ENCODE measurements at places on chromosomes 11 and 22.
A peak's percentile ranks its signal among the peaks of the same experiment; 100 is the strongest.

GRCh38 chr11:69205743-69206612 is 50.2 kb downstream of the SMIM38 start:
- DNase-seq = no peak

DNA sequence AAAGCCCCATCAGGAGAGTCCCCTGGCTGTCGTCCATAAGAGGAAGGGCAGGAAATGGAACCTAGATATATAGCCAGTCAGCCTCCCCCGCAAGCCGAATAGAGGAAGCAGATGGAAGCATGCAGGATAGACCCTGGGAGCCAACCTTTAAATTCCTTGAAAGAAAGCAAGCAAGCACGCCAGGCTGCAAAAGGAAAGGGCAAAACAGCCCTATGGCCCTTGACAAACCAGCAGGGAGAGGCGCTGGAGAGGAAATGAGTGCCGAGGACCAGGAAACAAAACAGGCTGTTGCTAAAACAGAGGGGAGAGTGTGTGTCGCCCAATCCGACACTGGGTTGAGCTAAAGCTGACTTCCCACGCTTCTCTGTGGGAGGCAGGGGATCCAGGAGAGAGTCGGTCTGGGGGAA is 203.5 kb upstream of the MTNR1B start:
- DNase-seq = peak; percentile 40

- no peak for DNase-seq
Measured at GRCh38 chr11:112665291-112665690, 295.9 kb upstream of the NCAM1 start.

GRCh38 chr11:79919350-79919749 is 478.5 kb upstream of the TENM4 start:
- DNase-seq = no peak

GRCh38 chr11:99370549-99371216 is 349.9 kb downstream of the CNTN5 start:
- DNase-seq = peak; percentile 3

DNA sequence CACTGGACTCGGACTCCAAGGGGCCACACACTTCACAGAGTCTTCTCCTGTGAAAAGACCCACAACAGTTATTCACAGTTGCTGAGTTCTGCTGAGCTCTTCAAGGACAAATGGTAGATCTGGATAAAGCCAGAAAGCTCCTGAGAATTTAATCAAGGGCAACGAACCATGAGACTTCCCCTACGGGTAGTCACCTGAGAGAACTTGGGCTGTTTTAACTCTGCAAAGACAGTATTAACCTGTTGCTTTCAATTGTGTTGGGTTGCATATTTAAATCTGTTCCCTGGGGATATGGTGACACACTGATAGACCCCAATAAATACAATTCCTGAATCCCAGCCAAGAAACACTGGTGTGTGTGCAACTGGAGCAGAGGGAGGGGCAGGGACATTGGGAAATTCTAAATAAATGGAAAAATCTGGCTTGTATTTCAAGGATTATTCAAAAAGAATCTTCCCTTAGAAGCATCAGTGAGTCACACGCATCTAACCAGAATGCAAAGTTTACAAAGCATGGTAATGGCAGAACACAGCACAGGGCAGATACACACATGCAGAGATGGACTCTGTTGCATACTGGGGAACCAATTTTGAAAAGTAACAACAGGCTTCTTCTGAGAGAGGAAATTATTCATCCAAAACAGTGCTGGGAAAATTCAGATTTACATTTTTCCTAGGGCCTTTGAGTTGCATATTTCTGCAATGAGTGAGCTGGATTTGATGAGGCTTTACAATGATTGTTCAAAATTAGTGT is 4.0 kb downstream of the KCNJ1 start:
- peak; percentile 66 for DNase-seq

GRCh38 chr11:61507962-61508861 is at the start of gene LRRC10B:
TSS of gene LRRC10B (plus strand) at chr11:61508749. CDS start at chr11:61508999, 250 bp downstream.
- peak; percentile 29 for DNase-seq

DNA sequence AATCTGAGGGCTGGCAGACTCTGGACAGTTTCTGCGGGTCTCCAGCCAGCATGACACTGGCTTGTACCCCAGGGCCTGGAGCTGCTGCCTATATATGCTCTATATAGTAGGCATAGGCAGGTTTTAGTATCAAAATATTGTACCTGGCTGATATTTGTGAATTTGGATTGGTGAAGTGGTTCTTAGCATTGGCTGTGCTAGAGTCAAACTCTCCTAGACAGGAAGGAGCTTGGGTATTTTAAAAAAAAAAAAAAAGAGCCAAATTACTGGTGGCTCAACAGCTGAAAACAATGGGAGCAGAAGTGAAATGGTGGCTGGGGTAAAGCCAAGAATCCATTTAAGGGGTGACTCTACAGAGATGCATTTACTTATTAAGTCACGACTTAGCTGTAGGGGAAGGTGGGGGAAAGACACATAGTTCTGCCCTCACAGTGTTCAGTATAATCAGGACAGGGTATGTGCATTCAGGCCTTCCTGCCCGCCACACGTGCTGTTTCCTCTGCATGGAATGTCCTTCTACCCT is 11.0 kb upstream of the MTFP1 start:
- DNase-seq = no peak

- no peak for DNase-seq
Measured at GRCh38 chr22:43136801-43137200, 6.4 kb downstream of the MCAT start.

GRCh38 chr22:43476341-43476740 is 64.5 kb downstream of the MPPED1 start:
- no peak for DNase-seq

- no peak for DNase-seq
Measured at GRCh38 chr11:68932358-68932757, 28.7 kb downstream of the IGHMBP2 start.

- peak; percentile 23 for DNase-seq
Measured at GRCh38 chr11:95829580-95830259, 39.4 kb downstream of the CEP57 start.

DNA sequence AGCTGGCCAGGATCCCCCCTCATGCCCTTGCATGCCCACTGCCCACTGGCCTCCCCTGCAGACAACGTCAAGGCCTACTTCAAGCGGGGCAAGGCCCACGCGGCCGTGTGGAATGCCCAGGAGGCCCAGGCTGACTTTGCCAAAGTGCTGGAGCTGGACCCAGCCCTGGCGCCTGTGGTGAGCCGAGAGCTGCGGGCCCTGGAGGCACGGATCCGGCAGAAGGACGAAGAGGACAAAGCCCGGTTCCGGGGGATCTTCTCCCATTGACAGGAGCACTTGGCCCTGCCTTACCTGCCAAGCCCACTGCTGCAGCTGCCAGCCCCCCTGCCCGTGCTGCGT is 7.9 kb downstream of the AIP start:
- DNase-seq = no peak

DNA sequence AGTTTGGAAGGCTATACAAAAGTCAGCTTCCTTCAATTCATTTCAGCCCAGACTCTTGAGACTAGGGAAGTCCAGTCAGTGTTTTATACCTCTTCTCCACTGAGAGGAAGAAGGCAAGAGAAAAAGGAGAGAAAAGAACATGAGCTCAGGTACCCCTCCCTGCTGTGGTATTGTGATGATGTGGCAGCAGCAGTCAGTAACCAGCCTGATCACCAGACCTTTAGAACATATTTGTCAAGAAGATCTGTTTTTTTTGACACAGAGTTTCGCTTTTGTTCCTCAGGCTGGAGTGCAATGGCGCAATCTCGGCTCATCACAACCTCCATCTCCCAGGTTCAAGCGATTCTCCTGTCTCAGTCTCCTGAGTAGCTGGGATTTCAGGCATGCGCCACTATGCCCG is 21.2 kb upstream of the RPS13 start:
- DNase-seq = no peak

GRCh38 chr22:42997582-42998090 is 17.3 kb downstream of the PACSIN2 start:
- DNase-seq = no peak

- no peak for DNase-seq
Measured at GRCh38 chr11:134339756-134340155, 8.0 kb downstream of the GLB1L2 start.

GRCh38 chr22:48937032-48937639 is 890.5 kb downstream of the BRD1 start:
- DNase-seq = no peak

DNA sequence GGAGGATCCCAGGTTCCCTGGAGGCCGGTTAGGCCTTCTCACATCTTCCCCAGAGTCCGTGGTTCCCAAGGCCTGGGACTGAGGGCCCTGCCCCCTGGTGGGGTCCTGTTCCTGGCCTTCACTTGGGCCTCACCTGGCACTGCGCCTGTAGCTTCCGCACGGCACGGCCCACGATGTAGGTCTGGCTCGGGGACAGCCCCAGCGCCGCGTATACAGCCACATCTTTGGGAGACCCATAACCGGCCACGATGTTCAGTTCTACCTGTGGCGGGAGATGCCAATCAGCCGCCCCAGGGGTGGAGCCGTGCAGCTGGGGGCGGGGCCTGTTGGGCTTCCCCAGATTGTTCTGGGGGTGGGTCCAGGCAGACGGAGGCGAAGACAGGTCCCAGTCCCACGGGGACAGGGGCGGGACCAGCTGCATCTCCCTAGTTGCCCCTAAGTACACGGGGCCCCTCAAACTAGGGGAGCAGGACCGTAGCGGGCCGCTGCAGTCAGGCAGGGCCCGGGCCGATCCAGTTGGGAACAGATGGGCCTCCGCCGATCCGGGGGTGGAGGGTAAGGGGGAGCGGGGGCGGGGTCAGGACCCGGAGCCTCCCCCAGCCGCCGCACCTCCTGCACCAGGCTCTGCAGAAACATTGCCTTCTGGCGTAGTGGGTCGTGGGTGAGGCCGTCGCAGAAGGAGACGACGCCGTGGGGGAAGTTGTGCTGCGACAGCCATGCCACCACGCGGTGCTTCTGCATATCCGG is 10.1 kb downstream of the AIP start:
- no peak for DNase-seq

GRCh38 chr11:32435511-32435941 is at the start of gene WT1:
TSS of gene WT1 (minus strand) at chr11:32435539.
- peak; percentile 25 for DNase-seq

DNA sequence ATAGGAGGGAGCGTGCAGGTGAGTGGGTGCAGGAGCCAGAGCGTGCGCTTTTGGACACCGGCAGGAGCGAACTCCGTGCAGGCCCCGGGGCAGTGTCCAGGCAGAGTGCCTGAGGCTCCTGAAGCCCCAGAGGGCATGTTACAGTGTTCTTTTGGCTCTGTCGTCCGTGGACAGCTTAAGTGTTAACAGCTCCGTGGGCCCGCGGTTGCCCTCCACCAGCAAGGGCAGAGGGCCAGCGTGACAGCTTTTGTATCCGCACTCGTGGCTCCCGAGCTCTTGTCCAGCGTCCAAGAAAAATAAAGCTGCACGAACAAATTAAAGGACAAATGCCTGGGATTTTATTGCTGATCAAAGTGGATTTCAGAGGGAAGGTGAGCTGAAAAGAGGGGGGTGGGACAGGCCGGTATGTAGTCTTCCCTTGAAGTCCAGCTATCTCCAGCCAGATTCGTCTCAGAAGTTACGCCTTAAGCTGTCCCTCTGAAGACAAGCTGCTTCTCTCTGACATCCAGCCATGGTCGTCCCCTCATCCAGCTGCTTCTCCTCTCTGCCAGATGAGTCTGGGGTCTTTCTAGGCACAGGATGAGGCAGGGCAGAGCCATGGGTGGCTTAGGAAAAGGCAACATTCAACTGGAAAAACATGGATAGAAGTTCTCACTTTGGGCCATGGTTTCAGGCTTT is 968 bp upstream of the TMEM109 start:
- DNase-seq = no peak

- DNase-seq = no peak
Measured at GRCh38 chr22:48418831-48419230, 1408.8 kb downstream of the BRD1 start.

DNA sequence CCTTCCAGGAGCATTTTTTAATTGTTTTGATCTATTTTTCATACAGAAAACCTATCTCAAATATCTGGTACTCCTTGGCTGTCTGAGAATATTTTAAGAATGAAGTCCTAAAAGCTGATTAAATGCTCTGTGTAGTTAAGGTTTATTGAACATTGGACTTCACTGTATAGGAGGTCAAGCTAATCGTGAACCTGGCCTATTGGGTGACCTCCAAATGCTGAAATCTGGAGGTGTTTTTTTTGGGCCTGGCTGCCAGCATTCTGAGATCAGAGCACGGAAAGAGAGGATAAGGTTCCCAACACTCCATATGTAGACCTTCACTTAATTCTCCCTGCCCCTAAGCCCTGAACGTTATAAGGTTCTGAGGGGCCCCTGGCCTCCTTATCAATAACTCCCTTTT is 8.3 kb downstream of the IL17RA start:
- DNase-seq = no peak

DNA sequence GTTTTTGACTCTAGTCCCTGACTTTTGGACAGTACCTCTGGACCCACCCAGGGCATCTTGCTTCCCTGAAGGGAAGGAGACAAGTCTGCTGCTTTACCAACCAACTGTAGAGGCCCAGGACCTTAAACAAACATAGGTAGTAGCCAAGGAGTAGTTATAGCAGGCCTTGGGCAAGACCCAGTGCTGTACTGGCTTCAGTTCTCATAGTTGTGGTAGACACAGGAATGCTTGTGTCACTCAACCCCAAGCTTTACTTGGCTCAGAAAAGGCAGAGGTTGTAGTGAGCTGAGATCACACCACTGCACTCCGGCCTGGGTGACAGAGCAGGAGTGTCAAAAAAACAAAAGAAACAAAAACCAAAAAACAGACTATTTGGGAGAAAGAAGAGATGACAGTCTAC is 21.3 kb upstream of the OR52M1 start:
- DNase-seq = no peak

- no peak for DNase-seq
Measured at GRCh38 chr11:109308551-109308950, 113.4 kb upstream of the C11orf87 start.

- DNase-seq = no peak
Measured at GRCh38 chr11:35650006-35650405, 12.6 kb upstream of the TRIM44 start.

- DNase-seq = no peak
Measured at GRCh38 chr11:121406291-121406690, 45.8 kb upstream of the SORL1 start.

GRCh38 chr11:93213622-93214021 is 15.8 kb upstream of the SLC36A4 start:
- DNase-seq = peak; percentile 51

- DNase-seq = no peak
Measured at GRCh38 chr22:47195484-47196165, 433.2 kb downstream of the TBC1D22A start.

DNA sequence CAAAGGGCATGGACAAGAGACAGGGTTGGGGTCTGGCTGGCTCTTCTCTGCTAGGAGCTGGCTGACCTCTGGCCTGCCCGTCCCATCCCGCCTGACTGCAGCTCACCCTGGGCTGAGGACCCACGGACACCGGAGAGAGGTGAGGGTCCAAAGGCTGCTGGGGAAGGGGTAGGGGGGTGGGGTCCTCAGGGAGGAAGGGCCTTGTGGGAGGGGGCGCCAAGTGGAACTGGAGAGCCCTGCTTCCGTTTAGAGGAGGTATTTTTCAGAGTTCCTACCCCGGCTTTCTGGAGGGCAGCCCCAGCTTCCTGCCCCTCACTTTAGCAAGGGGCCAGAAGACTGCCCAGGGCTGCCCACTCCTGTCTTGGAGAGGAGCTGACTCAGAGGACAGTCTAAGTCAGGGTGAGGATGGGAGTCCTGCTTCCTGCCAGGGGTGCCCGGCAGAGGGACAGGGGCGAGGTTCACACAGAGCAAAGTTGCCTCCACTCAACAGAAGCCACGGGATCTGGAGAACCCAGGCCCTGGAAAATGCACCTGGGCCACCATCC is 7.1 kb downstream of the LARGE2 start:
- peak; percentile 29 for DNase-seq

- no peak for DNase-seq
Measured at GRCh38 chr11:47595029-47595428, 818 bp upstream of the C1QTNF4 start.

All from kidney tubule cell (primary cell).